ENCODE measurements at places on chromosomes 4 and X. TPM values are rescaled to one million over a fixed set of nuclear protein-coding genes. Genes with fewer than 3 reads are reported as not detected.

GRCh38 chr4:92825791-92826190 lies 522.0 kb downstream of the GRID2 start:
- DNase-seq, result no peak

Gene TRIM60
- not detected for total RNA-seq

GRCh38 chrX:46554942-46555341 lies 9.7 kb upstream of the ZNF674 start:
- no peak for DNase-seq

GRCh38 chrX:104428231-104428630 lies 137.8 kb upstream of the IL1RAPL2 start:
- peak; percentile 17 for DNase-seq

DNA sequence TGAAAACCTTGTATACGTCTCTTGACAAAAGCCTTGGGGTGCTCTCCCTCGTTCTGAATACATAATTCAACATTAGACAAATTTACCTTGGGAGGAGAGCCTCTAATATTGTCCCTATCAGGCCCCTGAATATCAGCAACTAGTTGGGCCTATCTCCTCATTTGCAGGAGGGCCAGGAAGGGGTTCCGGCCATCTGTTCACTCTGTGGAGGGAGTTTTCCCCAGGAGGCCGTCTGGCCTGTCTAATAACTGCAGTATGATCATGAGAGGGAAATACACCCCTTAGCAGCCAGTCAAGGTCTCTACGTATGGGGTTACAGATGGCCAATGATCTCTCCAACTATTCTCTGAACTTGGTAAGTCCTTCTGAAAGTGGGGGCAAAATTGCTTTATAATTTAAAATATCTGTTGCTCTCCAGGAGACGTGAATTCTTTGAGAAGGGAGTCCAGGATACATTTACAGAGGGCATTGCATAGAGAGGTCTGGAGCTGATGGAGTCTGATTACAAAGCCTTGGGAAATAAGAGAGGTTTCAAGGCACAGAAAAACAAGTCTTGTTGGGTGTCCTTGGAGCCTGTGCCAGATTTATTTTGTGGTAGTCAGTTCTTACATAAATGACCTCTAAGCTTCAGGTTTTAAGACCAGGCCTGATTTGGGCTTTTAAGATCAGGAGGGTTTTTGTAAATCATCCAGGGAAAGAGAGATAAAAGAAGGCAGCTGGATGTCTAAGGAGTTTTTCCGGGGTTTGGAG lies 48.2 kb upstream of the UXT start:
- no peak for DNase-seq

Gene SCML1
- total RNA-seq, result 19.6 TPM

DNA sequence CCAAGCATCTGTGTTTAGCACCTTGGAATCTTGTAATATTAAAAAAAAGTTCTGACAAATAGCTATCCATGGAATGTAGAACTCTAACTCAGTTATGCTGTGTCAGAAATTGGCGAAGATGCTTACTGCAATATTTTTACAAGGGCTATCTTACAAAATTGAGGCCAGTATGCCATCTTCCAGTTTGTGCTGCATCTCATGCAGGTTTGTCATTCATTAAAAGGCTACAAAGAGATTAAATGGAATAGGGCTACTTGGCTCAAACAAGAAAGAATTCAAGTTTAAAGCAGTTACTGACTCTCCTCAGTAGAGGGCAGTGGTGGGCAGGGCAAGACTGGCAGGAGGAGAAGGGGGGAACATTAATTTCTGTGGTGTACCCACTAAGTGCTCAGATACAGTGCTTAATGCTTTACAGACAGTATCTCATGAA lies 66.5 kb downstream of the SHROOM4 start:
- DNase-seq, result no peak

Gene TMSB15C
- 0.73 TPM for total RNA-seq

GRCh38 chr4:74475091-74475800 lies 30.3 kb downstream of the AREG start:
- no peak for DNase-seq

GRCh38 chr4:188596021-188596420 lies 456.8 kb downstream of the TRIML1 start:
- no peak for DNase-seq

DNA sequence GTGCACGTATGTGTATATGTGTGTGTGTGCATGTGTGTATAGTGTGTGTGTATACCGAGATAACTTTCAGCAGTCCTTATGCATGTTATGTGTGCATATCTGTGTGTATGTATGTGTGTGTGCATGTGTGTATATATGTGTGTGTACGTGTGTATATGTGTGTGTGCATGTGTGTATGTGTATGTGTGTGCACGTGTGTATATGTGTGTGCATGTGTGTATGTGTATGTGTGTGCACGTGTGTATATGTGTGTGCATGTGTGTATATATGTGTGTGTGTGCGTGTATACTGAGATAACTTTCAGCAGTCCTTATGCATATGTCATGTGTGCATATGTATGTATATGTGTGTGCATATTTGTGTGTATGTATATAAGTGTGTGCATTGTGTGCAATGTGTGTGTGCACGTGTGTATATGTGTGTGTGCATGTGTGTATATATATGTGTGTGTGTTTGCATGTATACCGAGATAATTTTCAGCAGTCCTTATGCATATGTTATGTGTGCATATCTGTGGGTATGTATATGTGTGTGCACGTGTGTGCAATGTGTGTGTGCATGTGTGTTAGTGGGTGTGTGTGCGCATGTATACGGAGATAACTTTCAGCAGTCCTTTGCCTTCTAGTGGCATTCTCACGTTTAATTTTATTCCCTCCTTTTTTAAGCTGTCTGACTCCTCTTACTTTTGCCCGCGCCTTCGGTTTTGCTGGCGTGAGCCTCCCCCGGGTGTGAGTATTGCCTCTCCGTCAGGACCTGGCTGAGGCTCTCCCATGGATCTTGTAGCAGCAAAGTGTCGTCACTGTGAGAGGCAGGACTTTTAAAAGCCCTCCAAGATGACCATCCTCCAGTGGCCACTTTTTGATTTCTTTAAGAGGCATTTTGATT lies 99.6 kb upstream of the SHOX start:
- no peak for DNase-seq

Measured in HT1080 (cell line).